Colonic mucosa (tissue), 4 donors: ENCODE measurements at places on chromosomes 4 and X. TPM values are rescaled to one million over a fixed set of nuclear protein-coding genes. Genes with fewer than 3 reads are reported as not detected.

DNA sequence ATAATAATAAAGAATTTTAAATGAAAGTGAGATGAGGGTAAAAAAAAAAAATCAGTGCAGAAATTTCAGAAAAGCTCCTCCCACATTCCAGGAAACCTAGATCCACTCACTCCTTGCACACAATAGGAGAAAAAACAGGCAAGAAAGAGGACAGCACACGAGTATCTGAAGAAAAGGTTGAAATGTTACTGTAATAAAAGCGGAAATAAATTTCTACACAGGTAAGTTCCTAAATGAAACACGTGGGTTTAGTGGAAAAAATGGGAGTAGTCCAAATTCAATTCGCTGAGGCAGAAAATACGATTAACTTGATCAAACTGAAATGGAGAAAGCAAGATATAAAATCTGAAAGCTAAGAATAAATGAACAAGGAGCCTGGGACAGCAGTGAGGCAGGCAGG lies 2.0 kb upstream of the ACE2 start:
- no peak for DNase-seq

DNA sequence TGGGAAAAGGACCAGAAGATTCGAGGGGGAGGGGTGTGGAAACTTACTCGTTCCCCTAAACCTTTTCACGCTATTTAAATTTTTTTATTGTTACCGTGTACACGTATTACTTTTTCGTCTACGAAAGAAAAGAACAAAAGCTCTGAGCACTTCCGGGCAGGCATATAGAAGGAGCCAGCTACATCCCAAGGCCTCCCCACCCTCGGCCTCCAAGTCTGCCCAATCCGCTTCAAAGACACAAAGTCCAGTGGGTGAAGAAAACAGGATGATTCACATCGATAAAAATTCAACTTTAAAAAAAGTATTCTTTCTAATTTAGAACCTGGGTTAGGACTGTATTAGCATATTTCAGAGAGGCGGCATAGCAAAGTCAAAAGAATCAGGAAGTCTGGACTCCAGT lies 23.1 kb downstream of the SEL1L3 start:
- no peak for DNase-seq

- no peak for DNase-seq
Observed at GRCh38 chr4:11719879-11720278, 291.2 kb upstream of the HS3ST1 start.

Gene SUPT20HL2
- total RNA-seq, result not detected

Gene OTUD6A
- not detected for total RNA-seq

Gene SH3D19
- total RNA-seq, result 104 TPM

Gene NELFA
- 25.7 TPM for total RNA-seq
